ENCODE measurements at places on chromosomes 1 and 21.

DNA sequence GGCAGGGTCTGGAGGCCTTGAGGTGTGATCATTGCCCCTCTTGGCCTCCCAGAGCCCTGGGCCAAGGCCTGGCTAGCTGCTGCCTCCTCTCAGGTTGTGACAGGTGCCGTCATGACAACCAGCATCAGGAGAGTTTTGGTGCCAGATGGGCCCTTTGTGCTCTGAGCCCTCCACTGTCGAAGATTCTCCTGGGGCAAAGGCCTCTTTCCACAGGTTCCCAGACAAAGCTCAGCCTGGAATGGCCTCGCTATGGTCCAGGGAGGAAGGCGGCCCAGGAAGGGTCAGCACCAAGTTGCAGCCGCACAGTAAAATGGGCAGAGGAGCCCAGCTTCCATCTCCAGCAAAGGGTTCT, 78.4 kb downstream of the ALPL start:
- DNase-seq = no peak

DNA sequence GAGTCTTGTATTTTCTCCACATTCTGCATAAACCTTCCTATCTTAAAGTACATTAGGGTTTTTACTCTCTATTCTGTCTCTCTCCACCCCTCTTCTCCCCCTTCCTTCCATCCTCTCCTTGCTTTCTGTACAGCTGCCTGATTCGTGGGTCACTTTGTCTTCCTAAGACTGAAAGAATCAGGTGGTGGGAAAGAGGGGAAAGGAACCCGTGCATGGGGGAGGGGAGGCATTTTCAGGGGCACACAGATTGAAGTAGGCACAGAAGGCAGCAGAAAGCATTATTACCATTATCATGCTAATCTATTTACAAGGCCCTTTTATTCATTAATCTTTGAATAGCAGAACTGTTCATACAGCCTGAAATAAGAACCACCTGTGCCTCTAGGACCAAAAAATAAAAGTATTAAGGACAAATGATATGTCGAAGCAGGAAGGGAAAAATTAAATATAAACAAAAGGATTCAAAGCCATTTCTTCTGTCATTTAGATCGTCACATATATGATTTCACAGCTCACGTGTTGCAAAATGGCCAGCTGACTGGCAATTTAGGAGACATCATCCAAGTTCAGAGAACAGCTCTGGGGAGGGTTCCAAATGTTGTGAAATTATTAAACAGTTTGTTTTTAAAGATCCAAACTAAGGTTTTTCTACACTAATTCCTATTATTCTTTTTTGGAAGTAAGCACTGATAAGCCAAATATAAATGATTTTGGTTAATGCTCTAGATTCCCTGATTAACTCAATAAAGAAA, 154.6 kb downstream of the PBX1 start:
- no peak for DNase-seq

DNA sequence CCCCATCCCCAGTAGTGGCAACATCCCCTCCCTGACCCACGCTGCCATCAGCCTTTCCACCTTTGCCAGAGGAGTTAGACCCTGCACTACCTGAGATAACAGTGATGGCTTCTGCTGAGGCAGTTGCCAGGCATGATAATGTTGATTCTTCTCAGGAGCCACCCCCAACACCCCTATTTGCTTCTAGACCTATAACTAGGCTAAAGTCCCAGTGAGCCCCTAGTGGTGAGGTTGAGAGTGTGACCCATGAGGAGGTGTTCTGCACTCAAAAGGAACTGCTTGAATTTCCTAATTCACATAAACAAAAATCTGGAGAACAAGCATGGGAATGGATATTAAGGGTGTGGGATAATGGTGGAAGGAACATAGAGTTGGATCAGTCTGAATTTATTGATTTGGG, 159.6 kb upstream of the COL11A1 start:
- no peak for DNase-seq

DNA sequence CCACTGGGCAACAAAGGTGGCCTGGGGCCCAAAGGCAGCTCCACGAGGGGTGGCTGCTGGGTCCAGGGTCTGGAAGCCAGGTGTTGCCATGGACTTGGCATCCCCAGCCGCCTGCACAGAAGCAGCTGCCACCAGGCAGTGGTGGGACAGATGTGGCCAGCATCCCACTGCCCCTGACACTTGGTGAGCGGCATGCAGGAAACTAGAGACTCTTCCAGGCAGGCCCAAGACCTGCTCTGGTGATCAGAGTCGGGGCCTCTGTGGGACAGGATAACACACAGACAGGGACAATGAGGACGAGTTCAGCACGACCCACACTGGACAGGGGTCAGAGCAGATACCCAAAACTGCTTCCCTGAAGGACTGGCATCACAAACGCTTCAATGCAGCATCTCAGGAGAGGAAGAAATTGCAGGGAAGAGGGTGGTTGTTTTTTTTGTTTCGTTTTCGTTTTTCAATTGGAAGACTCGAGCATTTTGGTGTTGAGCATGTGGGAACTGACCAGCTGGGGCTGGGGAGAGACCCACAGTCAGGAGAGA, 34.1 kb upstream of the RNF187 start:
- no peak for DNase-seq

GRCh38 chr1:220298470-220299205, 26.4 kb upstream of the RAB3GAP2 start:
- no peak for DNase-seq

- DNase-seq = no peak
Measured at GRCh38 chr1:232381394-232382100, 248.4 kb downstream of the SIPA1L2 start.

DNA sequence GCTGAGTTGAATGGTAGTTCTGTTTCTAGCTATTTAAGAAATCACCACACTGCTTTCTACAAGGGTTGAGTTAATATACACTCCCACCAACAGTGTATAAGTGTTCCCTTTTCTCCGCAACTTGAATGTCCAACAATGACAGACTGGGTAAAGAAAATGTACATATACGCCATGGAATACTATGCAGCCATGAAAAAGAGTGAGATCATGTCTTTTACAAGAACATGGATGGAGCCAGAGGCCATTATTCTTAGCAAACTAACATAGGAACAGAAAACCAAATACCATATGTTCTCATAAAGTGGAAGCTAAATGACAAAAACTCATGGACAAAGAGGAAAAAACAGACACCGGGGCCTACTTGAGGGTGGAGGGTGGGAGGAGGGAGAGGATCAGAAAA, 14.8 kb upstream of the TTLL7 start:
- no peak for DNase-seq

DNA sequence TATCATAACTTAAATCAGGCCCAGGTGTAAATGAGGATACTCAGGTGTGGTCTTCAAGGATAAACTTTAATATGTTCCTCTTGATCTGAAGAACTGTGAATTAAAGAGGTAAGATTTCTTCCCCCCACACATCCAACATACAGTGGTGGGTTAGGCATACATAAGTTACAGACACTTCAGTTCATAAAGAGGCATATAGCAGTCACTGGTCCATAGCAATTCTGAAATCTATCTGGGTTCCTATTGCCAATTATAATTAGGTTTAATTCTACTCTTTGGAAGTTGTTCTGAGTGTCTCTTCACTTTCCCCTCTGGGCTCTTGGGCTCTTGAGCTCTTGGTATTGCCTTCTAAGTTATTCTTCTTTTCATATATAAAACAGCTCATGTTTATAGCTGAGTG, 32.5 kb upstream of the TSPAN2 start:
- DNase-seq = no peak

DNA sequence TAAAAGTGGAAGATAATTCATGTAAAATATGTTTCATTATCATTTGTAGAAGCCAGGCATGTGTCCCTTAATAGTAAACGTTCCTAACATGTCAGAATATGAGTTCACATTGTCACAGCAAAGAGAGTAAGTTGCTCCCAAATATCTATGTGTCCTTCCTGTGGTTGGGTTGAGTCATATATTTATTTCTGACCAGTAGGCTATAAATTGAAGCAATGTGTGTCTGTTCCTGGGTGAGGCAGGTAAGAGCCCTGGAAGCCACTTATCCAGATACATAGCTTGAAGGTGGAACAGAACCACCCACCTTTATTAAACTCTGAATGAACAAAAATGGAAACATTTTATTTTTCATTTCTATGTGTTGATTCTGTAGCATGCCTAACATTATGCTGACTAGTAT, 2251.6 kb downstream of the NCAM2 start:
- no peak for DNase-seq

- no peak for DNase-seq
Measured at GRCh38 chr1:246218686-246219085, 288.4 kb downstream of the SMYD3 start.

- no peak for DNase-seq
Measured at GRCh38 chr1:45820788-45821187, 17.4 kb downstream of the MAST2 start.

All from hippocampal formation (tissue), 2 donors.